Islet precursor cell (in vitro differentiated cells): ENCODE measurements at places on chromosomes 6 and 20.

GRCh38 chr6:157637516-157637915 lies 185.5 kb upstream of the SNX9 start:
- DNase-seq = no peak

DNA sequence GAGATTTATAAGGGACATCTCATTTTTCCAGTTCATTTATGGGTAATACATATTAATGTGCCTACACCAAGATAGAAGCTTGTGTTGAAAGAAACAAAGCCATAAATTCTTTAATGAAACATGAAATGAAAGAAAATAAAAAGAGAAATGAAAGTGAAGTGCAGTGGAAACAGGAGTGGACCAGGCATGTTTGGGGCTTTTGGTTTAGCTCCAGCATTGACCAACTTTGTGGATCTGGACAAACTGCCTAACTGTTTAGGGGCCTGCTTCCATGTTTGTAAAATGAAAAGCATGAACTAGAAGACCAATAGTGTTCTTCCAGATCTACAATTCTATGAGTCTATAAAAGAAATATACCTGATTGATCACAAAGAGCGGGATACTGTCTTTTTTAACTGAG lies 124.9 kb downstream of the GJA10 start:
- no peak for DNase-seq

GRCh38 chr6:47650553-47651432 lies 47.6 kb upstream of the ADGRF4 start:
- no peak for DNase-seq

DNA sequence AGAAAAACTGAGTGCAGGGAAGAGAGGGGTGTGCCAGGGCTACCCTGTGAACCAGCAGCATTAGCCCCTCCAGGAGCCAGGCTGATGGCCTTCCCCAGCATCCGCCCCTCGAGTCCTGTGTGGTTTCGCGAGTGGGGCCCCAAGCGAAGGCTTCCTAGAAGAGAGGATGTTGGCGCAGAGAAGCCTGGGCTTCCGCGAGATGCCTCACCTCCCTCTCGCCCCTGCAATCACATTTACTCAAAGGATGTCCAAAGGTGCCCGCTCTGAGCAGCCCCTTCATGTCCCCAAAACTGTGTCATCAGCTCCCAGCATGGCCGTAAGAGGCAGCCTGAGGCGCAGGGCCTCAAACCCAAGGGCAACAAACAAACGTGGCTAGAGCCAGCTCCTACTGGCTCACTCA lies 111.7 kb downstream of the PREX1 start:
- DNase-seq = no peak

GRCh38 chr20:41553142-41553879 lies 64.9 kb downstream of the CHD6 start:
- no peak for DNase-seq

DNA sequence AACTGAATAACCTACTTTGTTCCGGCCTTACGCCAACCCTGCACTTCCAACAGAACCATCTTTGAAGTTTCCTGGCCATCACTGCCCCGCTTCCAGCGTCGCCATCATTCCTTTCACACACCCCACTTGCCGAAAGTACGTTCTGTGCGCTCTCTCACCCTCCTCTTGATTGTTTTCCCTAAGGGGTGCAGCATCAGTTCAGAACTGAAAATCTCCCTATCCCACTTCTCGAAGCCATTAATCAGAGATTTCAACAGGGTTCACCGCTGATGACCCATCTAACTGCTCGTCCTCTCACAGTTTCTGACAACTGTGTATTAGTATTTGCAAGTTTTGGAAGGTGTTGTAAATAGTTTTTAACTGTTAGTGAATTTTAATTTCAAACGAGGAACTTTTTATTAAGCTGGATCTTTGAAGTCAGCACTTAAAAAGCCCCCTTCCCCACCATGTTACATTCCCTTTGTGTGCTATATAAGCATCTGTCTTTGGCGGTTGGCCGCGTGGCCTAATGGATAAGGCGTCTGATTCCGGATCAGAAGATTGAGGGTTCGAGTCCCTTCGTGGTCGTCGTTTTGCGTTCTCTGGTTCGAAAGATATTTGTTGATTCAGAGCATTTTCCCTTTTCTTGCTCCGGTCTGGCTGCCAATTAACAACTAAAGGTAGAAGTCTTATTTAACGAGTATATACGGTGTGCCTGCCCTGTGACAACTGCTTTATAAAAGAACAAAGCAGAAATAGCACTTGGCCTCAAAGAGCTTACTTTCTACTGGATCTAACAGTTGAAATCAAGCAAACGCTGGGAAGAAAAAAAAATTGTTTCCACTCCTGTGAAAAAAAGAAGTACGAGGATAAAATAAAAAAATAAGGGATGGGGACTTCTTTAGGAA lies 42.6 kb downstream of the TRIM27 start:
- peak; percentile 81 for DNase-seq
